Hematopoietic multipotent progenitor cell treated with erythropoietin and hydrocortisone succinate and interleukin-3 and kit ligand, for 4 days (in vitro differentiated cells): ENCODE measurements at places on chromosomes 4 and X.

GRCh38 chr4:187744911-187745310 lies 250.7 kb upstream of the ZFP42 start:
- no peak for DNase-seq

GRCh38 chr4:136812100-136812880 lies 720.0 kb downstream of the PCDH18 start:
- DNase-seq = no peak

DNA sequence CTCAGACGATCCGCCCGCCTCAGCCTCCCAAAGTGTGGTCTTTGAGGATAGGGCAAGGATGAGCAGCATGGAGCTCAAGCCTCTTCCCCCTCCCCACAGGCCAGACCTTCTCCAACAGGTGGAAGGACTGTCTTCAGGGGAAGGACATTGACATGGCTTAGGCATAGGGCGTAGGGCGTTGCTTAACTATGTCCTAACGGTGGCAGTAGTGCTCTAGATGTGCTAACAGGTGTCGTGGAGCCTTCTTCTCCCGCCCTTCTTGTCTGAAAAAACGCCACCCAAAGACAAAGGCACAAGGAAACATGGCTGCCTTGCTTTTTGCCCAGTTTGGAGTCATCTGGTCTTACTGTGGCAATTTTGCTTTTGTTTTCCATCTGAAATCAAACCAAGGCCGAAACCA lies 219.8 kb downstream of the OR13H1 start:
- DNase-seq = no peak

DNA sequence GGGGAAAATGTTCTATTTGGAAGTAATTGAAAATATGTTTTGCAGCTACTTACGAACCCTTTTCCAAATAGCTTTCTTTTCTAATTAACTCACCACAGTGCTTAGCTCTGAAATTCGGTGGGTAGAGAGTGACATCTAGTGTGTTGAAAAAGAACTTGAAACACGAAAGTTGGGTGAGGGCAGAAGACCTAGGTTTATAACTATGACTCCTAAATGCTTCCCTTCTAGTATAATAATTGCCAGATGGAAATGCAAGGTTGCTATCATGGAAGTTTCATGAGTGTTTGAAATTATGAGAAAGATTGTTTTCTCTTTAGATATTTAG lies 77.3 kb upstream of the NOCT start:
- DNase-seq = peak; percentile 77

GRCh38 chrX:45186643-45187026 lies 14.0 kb downstream of the DIPK2B start:
- DNase-seq = no peak
